HT1080 (cell line): ENCODE measurements at places on chromosomes 6 and 20. TPM values are rescaled to one million over a fixed set of nuclear protein-coding genes. Genes with fewer than 3 reads are reported as not detected.

GRCh38 chr6:131682442-131682841 is 18.8 kb downstream of the OR2A4 start:
- DNase-seq: no peak

Gene PDSS2
- total RNA-seq: 6.9 and 10.7 TPM in 2 replicates

Gene BPI
- total RNA-seq: not detected in 2 replicates

GRCh38 chr6:168979254-168979653 is 274.4 kb downstream of the THBS2 start:
- no peak for DNase-seq

Gene EPPIN
- total RNA-seq: not detected in 2 replicates
